ENCODE measurements at places on chromosomes 4 and X.
A peak's percentile ranks its signal among the peaks of the same experiment; 100 is the strongest.

GRCh38 chr4:3679851-3680311, 86.3 kb upstream of the ADRA2C start:
- DNase-seq: no peak

DNA sequence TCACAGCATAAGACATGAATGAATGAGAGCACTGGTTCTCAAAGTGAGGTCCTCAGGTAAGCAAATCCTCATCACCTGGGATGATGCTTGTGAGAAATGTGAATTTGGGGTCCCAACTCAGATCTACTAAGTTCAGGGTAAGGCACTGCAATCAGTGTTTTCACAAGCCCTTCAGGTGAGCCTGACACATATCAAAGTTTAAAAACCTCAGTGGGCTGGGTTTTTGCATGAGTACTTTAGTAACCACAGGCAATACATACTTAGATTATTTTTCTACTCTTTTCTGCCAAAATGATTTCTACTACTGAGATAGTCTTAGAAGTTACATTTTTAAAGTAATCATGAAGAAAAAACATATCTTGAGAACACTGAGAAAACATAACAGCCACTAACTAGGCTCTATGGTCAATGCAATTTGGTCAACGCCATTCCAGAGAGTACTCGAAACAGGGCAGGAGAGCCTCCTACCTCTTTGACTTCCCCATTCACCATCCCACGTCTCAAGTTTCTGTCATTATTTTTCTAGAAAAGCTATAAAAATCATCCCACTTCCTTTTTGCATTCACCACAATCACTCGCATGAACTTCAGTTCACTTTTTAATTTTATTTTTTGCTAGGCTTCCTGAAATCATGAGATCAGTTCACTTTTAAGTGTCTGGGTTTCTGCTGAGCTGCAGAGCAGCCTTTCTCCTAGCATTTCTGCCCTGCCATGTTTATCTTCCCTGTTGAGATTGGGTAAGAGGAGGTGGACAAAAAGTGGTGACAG, 73.8 kb downstream of the MFAP3L start:
- DNase-seq: peak; percentile 11

- DNase-seq: no peak
These were observed 20.4 kb downstream of the TMEM131L start for GRCh38 chr4:153486281-153487151.

- DNase-seq: no peak
These were observed 213 bp downstream of the NFKB1 start for GRCh38 chr4:102501447-102501696.

GRCh38 chr4:1323635-1324442, 23.2 kb upstream of the UVSSA start:
- DNase-seq: no peak

GRCh38 chr4:99879458-99879857, 14.8 kb downstream of the LAMTOR3 start:
- no peak for DNase-seq

GRCh38 chr4:48944756-48945241, 38.2 kb upstream of the OCIAD2 start:
- DNase-seq: no peak

DNA sequence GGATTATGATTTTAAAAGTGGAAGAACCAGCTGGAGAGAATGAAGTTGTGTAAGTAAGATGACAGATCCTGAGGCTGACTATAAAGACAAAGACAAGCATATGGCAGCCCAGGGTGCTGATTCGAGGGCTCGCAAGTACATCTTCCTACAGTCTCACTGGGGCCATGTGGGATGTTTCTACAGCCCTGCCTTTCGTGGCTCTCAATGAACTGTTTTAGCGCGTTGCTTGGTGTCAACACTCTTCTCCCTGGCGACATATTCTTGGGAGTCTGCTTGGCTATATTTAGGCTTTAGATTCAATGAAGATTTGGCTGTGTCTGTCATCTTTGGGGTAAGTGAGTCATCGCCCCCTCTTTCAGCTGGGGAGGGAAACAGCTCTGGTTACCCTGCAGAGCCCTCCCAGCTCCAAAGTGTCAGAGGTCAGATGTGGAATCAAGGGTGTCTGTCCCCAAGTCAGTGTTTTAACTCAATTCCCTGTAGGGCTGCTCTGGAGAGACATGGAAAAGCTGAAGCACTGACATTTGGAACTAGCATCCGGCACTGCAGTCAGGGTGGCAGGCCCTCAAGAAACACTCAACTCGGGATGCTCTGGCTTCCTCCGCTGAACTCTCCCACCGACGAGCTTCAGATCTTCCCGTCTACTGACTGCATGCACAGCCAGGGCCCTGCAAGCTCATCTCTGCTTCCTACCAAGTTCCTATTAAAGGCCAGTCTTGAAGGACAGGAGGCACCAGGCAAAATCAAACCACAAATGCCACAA, 65.7 kb downstream of the GATB start:
- no peak for DNase-seq

DNA sequence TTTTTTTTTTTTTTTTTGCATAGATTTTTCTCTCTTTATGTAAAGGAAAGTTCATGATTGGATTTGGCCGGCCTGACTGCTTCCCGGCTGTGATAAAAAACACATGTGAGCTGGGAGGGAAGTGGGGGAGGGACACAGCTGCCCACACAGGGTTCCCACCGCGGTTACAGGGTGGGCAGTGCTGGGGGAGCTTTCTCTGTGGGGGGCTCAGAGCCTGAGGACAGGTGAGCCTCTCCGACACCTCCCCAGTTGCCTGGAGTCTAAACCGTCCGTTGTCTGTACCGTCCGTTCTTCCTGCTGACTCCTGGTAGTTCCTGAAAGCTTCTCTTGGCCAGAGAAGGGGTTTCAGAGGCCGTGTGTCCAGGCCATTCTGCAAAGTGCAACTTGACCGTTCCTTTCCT, 21.8 kb downstream of the SHOX start:
- DNase-seq: no peak

DNA sequence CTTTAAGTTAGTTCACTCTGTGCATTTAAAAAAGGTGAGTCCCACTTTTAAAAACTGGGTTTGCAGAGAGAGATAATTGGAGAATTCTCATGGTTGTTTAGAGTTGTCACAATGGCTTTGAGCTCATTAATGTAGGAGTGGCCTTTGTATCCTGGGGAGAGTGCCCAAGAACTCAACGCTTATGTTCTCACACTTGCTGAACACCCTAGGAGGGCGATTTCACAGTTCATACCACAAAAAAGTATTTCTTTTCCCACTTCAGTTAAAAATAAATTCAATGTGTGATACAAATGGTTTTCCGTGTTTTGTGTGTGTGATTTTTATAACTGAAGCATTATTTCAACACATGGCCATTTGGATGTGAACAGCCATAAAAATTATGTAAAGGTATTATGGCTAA, 8.4 kb downstream of the EMCN start:
- DNase-seq: no peak

- no peak for DNase-seq
These were observed 62.5 kb downstream of the NSD2 start for GRCh38 chr4:1933700-1934099.

- DNase-seq: no peak
These were observed 40.8 kb downstream of the CLCN4 start for GRCh38 chrX:10197279-10198210.

GRCh38 chrX:13235930-13236329, 83.9 kb downstream of the ATXN3L start:
- DNase-seq: no peak

- DNase-seq: no peak
These were observed 61.4 kb upstream of the TRIM2 start for GRCh38 chr4:153142700-153143438.

DNA sequence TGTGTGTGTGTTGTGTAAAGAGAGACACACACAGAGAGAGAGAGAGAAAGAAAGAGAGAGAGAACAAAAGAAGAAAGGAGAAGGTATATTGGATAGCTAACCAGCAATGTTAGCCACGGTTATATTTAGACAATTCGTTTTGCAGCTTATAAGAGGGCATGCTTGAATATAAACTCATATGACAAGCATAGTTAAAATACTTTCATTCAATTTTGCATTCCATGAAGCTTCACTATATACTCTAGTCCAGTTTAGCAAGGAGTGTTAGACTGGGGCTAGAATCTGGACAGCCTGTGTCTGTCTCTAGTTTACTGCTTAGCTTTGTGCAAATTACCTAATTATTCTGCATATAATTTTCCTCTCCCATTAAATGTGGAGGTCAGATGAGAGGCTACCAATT, 525.9 kb upstream of the ZFP42 start:
- no peak for DNase-seq

- peak; percentile 36 for DNase-seq
These were observed 333 bp downstream of the BOD1L1 start for GRCh38 chr4:13627178-13627605.

DNA sequence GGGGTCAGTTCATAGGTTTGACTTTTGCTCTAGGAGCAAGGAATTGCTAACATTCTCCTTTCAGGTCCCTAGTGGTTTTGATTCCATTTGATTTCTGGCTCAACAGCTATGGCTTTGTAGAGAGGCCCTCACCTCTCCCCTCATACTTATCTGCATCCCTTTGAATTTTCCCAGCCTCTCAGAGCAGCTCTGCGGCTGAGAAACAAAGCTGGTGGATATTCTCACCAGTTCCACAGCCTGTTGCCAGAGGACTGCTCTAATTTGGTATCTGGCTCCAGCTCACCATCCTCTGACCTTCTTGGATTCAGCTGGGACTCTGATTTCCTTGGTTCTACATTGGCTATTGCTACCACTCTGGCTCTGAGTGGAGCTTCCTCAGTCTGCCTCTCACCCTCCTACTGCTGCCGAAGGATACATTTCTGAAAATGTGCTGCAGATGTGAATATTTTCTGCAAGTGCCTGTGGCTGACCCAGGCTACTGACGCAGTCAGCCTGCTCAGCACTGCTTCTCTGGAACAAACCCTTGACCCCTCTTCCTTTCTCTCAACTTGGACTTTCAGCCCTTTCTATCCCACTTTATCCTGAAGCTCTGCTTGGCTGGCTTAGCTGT, 110.9 kb upstream of the ENPEP start:
- no peak for DNase-seq

DNA sequence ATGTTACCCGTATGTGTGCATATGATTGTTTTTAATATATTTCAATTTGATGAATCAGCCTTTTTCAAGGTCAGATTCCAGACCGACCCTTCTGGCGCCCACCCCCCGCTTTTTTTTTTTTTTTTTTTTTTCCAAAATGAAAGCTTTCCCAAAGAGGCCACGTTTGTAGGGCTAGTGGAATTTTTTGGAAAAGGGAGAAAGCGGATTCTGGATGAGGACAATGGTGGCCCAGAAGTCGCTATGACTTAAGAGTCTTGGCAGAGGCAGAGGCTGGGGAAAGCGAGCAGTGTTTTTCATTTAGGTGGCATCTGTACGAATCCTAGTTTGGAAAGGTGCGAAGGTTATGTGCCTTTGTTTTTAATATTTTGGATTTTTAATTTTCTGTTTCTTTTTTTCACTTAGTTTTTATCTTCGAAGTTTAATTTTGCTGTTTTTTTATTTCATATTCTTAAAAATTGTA, 14.6 kb downstream of the NDUFB11 start:
- no peak for DNase-seq

GRCh38 chr4:70945046-70945445, 42.9 kb downstream of the MOB1B start:
- no peak for DNase-seq

GRCh38 chr4:7015383-7016035, 27.7 kb upstream of the TADA2B start:
- no peak for DNase-seq

DNA sequence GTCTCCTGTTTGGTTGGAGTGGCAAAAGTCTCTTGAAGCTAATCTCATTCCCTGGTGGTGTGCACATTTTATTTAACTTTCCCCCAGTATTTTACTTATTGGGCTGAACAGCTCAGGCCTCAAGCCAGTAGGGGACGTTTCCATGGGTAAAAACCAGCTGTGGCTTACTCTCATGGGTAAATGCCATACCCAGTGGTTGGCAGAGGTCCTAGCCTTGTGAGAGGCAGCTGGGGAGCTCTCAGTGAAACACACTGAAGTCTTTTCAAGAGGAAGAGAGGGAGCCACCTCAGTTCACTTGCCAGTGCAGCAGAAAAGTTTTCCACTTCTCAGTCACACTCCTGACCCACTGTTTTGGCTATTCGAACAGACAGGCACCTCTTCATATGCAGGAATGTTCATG, 1964.2 kb downstream of the ARAP2 start:
- DNase-seq: no peak

DNA sequence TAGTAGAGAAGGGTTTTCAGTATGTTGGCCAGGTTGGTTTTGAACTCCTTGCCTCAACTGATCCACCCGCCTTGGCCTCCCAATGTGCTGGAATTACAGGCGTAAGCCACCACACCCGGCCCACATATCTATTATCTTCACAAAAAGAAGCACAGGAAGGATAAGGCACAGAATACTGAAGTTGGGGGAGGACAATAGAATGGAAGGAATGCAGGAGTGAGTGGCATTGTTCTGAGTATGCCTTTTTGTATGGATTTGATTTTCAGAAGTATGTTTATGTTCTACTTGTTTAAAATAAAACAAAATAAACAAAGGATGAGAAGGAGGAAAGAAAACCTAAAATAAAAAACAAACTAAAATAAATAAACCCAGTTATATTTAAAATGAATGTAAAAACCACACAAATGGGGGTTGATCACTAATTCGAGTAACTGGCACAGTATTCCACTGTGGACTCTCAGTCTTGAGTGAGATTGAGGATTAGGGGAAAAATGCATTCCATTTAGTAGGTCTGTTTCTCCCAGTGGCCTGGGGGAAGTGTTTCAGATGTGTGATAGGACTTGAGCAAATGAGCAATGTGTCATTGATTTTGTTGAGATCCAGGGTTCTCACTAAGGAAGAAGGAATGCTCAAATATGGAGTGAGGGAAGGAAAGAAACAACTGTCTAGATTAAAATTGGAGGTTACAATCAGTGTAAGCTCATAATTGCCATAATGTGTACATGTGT, 109.0 kb upstream of the C1QTNF7 start:
- DNase-seq: no peak

GRCh38 chr4:81758574-81759264, 287.0 kb upstream of the RASGEF1B start:
- DNase-seq: no peak

GRCh38 chr4:102823897-102824296, 3.5 kb downstream of the UBE2D3 start:
- no peak for DNase-seq

DNA sequence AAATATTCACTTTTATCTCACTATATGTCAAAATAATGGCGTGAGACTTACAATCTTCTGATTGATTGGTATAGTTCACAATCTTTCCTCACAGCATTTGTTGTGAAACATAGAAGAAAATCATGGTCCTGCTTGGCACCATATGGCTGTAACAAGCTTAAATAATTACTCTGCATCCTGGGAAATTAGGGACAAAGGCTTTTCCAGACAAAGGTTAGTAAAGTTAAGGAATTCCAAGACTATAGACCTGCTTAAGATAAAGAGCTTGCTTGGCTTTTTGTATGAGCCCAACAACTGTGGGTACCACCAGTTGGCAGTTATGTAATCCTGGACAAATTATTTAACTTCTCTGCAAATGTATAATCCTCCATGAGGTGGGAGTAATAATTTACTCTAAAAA, 3.4 kb upstream of the PCDH18 start:
- DNase-seq: no peak

DNA sequence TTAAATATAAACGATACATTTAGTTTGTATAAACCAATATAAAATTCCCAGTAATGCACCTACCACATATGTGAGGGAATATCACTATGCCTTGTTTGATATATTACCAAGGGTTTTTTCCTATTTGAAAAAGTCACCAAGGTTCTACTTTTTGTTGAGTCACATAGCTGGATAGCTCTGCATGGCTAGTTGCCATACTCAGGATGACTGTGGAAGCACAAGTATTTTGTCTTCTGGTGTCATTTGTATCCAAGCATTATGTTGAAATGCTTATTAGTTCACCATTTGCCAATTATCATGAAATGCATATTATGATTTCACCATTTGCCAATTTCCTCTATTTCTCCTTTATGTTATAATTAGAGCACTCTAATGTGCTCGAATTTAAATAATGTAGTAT, 162.7 kb upstream of the TTC29 start:
- no peak for DNase-seq
